ENCODE measurements at places on chromosomes 4 and X.

GRCh38 chrX:24672701-24673190 lies 21.0 kb upstream of the POLA1 start:
- DNase-seq: no peak

GRCh38 chr4:14225688-14226207 lies 598.2 kb upstream of the BOD1L1 start:
- no peak for DNase-seq

DNA sequence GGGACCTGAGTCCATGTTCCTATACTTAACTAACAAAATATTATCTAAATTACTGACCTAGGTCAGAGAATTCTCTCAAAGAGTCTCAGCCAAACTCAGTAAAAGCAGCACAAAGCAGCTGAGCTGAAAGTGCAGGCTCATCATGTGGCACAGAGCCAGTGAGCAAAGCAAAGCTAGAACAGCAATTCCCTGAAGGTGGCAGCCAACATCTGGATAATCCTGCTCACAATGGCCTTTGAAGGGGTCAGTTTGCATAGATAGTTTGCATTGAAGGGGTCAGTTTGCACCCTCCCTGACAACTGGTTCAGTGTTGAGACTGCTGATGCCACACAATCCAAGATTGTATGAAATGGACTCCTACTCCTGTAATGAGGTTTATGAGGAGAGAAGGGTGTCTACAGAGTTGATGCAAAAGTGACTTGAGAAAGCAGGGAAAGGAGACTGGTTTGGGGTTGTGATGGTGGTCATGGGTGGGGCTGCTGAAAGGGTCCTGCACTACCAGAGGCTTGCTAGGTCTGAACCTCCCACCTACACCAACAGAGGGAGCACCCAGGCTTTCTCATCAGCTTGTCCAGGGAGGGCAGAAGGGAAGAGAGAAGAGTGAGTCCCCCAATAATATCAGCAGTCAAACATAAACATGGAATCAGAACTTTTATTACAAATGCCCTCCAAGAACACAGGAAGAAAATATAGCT lies 39.7 kb downstream of the TRIM61 start:
- no peak for DNase-seq

DNA sequence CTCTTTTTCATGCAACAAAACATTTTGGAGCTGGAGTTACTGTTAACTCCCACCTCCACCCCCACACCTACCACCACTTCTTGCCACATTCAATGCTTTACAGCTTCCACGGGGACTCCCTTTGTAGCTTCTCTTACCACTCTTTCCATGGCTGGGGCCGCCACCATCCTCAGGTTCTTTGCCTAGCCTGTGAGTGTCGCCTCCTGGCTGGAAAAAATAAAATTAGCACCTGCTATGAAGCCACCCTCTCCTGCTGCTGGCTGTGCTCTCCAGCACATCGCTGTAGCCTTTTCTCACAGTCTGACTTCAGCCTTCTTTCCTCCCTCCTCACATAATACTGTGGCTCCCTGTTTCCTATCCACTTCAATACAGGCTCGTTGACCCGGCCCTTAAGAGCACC lies 114.4 kb downstream of the FRAS1 start:
- DNase-seq: no peak

GRCh38 chr4:78666830-78667258 lies 109.3 kb upstream of the BMP2K start:
- DNase-seq: no peak

DNA sequence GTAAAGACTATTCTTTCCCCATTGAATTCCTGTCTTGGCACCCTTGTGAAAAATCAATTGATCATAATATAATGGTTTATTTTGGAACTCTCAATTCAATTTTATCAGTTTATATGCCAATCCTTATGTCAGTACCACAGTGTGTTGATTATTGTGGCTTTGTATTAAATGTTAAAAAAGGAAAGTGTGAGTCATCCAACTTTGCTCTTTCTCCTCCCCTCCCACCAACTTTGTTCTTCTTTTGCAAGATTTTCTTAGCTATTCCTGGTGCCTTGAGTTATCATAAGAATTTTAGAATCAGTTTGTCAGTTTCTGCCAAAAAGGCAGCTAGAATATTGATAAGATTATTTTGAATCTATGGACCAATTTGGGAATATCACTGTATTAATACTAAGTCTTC lies 11.2 kb upstream of the RNF175 start:
- no peak for DNase-seq

DNA sequence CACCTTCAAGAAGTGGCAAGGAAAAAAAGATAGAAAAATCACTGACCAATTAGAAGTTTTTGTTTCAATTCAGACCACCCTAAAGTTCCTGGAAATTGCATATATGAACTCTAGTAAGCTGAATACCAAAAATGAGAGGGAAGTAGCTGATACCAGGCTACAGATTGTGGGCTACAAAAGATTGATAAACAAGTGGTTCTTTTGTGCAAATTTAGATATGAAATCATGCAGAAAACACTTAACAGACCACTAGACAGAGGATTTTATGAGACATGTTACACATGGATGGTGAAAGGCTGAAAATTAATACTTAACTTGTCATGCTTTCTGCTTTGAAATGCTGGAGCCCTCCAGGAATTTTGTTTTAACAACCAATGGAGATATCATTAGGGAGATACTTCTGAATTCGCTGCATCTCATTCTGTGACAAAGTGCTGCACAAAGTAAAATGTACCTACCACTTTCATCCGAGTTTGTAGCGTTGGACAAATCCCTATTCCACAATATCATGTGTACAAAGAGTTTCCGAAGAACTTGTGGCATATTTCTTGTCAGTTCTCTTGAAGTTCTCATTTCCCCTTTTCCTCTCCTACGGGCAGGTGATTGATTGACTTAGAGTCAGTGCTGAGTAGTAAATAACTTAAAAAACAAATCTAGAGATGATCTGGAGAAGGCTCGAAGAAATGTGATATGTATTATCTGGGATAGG lies 235.0 kb downstream of the PALLD start:
- DNase-seq: no peak

- no peak for DNase-seq
These were observed 24.8 kb downstream of the HOPX start for GRCh38 chr4:56656346-56656643.

GRCh38 chr4:114267976-114268375 lies 288.5 kb upstream of the ARSJ start:
- no peak for DNase-seq

DNA sequence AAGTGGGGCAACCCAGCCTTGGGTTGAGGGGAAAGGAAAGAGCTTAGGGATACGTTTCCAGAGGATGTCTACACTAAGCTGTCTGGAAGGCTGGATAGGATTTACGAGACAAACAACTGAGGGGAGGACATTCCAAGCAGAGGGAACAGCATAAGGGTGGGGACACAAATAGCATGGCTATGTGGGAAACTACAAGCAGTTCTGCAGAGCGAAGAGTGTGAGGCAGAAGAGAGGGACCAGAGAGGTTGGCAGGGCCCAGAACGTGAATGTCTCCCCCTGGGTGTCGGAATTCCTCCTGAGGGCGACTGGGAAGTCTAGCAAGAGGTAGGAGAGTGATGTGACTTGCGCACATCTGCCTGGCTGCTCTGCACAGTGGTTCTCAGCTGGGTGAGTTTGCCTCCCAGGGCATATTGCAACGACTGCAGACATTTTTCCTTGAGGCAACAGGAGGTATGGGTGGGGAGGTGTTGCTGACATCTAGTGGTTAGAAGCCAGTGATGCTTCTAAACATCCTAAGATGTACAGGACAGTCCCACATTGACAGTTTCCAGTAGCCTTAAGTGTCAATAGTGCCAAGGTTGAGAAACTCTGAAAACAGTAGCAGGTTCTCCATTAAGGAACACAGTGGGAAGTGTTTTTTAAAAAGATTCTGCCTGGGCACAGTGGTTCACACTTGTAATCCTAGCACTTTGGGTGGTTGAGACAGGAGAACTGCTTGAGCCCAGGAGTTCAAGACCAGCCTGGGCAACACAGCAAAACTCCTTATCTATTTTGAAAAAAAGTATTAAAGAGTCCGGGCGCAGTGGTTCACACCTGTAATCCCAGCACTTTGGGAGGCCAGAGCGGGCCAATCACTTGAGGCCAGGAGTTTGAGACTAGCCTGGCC lies 9.2 kb downstream of the NDUFA1 start:
- DNase-seq: no peak

- no peak for DNase-seq
These were observed 30.6 kb downstream of the ANK2 start for GRCh38 chr4:113080050-113080449.

DNA sequence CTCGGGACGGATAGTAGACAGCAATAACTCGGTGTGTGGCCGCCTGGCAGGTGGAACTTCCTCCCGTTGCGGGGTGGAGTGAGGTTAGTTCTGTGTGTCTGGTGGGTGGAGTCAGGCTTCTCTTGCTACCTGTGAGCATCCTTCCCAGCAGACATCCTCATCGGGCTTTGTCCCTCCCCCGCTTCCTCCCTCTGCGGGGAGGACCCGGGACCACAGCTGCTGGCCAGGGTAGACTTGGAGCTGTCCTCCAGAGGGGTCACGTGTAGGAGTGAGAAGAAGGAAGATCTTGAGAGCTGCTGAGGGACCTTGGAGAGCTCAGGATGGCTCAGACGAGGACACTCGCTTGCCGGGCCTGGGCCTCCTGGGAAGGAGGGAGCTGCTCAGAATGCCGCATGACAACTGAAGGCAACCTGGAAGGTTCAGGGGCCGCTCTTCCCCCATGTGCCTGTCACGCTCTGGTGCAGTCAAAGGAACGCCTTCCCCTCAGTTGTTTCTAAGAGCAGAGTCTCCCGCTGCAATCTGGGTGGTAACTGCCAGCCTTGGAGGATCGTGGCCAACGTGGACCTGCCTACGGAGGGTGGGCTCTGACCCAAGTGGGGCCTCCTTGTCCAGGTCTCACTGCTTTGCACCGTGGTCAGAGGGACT lies 5.7 kb upstream of the MSANTD1 start:
- no peak for DNase-seq

- DNase-seq: no peak
These were observed 531 bp upstream of the MANBA start for GRCh38 chr4:102761296-102761701.

GRCh38 chr4:122203407-122203806 lies 51.3 kb downstream of the BLTP1 start:
- DNase-seq: no peak

- no peak for DNase-seq
These were observed 9.7 kb downstream of the JADE1 start for GRCh38 chr4:128819082-128819742.

- DNase-seq: no peak
These were observed 55.5 kb downstream of the LEF1 start for GRCh38 chr4:108113229-108113628.

- no peak for DNase-seq
These were observed 22.4 kb downstream of the CLDN22 start for GRCh38 chr4:183297675-183298074.

GRCh38 chr4:137530176-137530575 lies 2.1 kb downstream of the PCDH18 start:
- DNase-seq: no peak

DNA sequence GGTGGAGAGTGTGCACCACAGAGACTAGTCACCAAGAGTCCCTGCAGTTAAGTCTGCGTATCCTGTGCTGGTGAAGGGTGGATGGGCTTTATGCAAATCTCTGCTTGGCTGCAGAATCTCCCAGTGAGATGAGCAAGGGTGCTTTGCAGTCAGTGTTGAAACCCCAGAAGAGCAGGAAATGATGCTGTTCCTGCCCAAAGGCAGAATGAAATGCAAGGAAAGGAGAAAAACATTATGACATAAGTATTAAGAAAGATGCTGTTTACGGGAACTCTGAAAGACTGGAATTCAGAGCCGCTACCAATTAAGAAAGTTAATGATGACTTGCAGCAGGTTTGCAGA lies 25.4 kb upstream of the ACSL1 start:
- no peak for DNase-seq

- DNase-seq: no peak
These were observed 3.6 kb downstream of the DCAF4L1 start for GRCh38 chr4:41985151-41985550.

GRCh38 chrX:138742217-138742616 lies 30.7 kb upstream of the FGF13 start:
- DNase-seq: no peak

GRCh38 chr4:148827781-148828180 lies 385.6 kb upstream of the NR3C2 start:
- DNase-seq: no peak

- no peak for DNase-seq
These were observed 157.1 kb downstream of the TRIML1 start for GRCh38 chr4:188296331-188296730.

DNA sequence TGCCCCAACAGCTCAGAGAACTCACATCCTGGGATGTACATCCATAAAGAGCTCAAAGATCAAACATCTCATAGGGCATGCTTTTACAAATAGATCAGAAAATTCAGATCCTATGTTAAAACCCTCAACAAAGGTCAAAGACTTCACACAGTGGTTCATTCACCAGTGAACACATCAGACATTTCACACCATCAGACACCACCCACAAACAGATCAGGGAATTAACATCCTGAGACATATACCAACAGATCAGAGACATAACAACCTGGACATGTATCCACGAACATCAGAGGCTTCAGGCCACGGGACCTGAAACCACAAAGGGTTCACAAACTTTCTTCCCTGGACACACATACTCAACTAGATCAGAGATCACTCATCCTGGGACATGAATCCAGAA lies 23.4 kb downstream of the SUV39H1 start:
- no peak for DNase-seq

- DNase-seq: no peak
These were observed 1467.2 kb downstream of the RPA4 start for GRCh38 chrX:98350940-98351339.

- DNase-seq: no peak
These were observed 13.8 kb upstream of the PLXNB3 start for GRCh38 chrX:153750127-153750774.

- no peak for DNase-seq
These were observed 548.7 kb upstream of the DIPK2B start for GRCh38 chrX:45749375-45749774.

DNA sequence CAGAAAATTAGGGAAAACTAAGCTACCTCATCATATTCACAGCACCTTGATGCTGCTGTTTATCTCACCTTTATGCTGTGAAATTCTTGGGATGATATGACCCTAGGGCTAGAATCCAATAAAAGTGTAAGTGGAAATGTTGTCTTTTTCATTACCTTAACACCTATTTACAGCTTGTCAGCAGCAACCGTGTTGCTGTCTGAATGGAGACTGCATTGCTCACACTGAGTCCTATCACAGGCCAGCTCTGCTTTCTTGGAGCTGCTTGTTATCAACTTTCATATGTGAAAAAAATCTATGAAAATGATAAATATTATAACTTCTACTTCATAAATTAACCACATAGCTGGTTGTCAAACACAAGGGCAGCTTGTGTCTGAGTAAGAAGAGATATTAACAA lies 789.5 kb downstream of the TECRL start:
- no peak for DNase-seq

DNA sequence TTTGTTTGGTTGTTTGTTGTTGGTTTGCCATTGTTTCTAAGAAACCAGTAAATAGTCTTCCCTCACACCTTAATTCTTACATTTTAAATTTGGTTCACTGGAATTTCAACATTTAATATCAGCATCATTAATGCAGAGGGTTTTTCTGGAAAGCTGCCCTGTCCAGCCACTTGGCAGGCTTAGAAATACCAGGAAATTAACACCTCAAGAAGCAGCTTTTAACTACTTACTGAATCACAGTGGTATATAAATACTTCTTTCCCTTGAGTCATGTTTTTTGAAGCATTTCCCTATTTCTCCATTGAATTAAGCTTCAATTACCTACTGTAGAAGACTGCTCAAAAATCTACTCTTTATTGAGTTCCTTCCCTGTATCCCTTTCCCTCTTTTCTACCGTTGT lies 1221.1 kb upstream of the ADGRL3 start:
- DNase-seq: no peak
